Activated CD4-positive, alpha-beta T cell treated with anti-CD3 and anti-CD28 coated beads, Interleukin-2, amount 50 U/mL, for 24 hours (primary cell): ENCODE measurements at places on chromosomes 7 and 10.
A peak's percentile ranks its signal among the peaks of the same experiment; 100 is the strongest.

DNA sequence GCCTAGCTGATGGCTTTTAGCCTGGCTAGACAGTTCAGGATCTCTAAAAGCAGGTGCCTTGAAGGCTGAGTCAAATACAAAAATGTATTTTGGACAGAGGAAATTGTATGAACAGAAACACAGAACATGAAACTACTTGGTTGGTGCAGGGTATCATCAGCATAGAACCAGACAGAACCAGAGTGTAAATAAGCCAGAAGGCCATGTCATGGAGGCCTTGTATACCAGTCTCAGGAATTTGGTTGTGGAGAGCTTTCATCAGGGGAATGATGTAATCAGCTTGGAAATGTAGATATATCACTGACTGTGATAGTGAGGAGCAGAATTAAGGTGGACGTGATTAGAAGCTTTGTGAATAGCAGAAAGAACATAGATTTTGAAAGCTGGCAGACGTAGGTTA lies 82.9 kb downstream of the CFTR start:
- DNase-seq: no peak

- DNase-seq: peak; percentile 47
Measured at GRCh38 chr7:106283831-106284713, 711 bp downstream of the NAMPT start.

DNA sequence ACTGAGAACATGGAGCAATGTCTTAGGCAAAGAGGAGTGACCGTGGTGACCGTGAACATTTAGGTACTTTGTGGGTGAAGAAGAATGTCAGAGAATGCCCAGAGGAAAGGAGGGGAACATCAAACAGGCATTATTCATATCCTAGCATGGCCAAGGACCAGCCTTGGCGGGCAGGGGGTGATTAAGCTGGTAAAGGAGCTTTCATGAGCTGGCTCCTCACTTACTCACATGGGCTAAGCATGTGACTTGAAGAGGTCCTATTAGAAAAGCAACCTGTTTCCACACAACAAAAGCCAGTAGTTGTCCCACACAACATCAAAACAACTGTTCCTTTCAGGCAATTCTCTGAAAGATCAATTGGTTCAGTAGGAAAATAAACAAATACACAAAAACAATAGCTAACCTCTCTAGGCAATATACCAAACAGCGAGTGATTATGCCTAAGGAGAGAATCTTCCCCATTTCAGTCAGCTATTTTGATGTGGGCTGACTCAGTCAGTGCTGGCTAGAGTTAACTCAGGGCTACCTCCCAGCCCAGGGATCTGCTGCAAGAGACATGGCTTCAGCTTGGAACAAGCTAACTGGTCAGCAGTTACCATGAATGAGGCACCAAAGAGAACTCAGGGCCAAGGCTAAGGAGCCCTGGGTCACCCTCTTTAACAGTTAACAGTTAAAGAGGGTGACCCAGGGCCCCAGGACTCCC lies 283.5 kb downstream of the ARHGAP12 start:
- no peak for DNase-seq

DNA sequence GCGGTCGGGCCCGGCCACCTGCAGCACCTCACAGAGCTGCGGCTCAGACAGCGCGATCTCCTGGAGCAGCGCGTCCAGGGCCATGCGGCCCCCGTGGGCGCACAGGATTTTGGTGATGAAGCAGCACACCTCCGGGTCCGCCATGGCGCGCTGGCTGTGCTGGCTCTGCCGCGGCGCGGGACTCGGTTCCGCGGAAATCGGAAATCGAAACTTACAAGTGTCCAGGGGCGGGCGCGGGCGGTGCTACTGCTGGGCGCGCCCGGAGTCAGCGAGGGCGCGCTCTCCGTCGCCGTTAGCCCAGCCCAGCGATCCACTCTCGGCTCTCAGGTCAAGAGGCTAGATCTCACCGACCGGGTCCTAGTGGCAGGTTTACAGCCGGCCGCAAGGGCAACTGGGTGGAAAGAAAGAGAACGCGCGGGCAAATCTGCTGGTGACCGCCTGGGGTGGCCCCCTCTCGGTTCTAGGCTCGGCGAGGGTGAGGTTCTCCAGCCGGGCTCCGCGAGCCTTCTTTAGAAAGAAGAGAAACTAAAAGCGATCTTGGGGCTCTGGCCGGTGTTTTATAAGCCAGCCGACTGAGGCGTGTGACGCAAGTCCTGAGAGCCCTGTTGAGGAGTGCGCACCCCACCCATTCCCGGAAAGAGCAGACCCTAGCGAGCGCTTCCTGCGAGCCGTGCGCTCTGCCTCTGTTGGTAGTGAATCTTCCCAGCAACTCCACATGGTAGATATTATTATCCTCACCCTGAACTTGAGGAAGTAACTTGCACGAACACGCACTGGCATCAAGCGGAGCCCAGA lies at the start of gene ZC3HAV1:
TSS of gene ZC3HAV1 (minus strand) at position 533 of the 795 bp plus-strand sequence. CDS start at position 144, 389 bp downstream.
- peak; percentile 84 for DNase-seq

DNA sequence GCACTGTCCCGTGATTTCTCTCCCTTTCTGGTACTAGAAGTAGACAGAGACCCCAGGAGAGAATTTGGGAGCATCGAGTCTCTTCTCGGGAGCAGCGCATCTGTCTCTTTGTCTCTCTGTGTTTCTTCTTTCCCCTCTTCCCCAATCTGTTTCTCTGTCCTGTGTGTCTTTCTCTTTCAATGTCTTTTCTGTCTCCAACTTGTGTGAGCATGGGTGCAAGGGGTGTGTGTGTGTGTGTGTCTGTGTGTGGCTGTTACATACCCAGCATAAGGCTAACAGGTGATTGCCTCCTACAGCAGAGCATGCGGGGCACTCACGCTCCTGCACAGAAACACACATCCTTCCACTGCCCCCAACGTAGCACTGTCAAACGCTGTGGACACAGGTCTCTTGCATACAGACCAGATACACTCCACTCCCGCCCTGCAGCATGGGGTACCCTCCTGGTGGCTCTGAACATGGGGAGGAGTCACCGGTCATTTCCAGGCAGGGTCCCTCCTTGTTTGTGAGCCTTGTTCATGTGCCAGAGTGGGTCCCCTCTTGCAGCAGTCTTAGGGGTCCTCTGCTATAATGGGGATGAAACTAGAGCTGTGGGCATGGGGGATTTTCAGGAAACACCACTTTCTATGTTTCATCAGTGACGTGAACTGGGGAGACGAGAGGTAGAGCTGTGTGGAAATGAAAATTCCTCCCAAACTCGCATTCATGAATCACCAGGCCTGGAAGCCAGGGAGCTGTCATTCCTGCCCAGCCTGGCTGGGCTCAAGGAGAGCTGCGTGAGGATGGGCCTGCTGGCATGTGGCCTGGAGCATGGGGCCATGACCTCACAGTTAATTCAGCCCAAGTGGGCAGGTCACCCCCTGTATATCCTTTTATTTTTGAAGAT lies 980 bp downstream of the ADAMTS14 start:
- DNase-seq: no peak

DNA sequence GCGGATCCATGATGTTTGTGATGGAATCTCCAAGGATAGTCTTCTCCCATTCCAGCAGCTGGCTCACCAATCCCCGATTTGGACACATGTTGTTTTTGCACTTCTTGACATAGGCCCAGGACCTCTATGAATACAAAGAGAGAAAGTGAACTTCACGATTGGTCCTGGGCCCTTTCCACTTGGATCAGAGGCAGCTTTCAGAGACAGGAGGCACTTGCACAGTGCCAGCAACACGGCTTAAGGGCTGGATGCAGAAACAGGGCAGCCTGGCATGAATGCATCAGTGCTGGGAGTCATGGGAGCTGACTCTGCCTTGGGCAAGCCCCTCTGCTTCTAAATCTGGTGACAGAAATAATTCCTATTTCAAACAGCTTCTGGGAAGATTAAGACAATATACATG lies 2.1 kb upstream of the TMEM120A start:
- DNase-seq: no peak

GRCh38 chr7:72023926-72024325 lies 388.2 kb downstream of the CALN1 start:
- no peak for DNase-seq

GRCh38 chr10:127462643-127463295 lies 86.3 kb upstream of the NPS start:
- no peak for DNase-seq

- DNase-seq: no peak
Measured at GRCh38 chr10:92486637-92487036, 87.3 kb downstream of the IDE start.

- no peak for DNase-seq
Measured at GRCh38 chr10:52357971-52358370, 43.9 kb downstream of the DKK1 start.

DNA sequence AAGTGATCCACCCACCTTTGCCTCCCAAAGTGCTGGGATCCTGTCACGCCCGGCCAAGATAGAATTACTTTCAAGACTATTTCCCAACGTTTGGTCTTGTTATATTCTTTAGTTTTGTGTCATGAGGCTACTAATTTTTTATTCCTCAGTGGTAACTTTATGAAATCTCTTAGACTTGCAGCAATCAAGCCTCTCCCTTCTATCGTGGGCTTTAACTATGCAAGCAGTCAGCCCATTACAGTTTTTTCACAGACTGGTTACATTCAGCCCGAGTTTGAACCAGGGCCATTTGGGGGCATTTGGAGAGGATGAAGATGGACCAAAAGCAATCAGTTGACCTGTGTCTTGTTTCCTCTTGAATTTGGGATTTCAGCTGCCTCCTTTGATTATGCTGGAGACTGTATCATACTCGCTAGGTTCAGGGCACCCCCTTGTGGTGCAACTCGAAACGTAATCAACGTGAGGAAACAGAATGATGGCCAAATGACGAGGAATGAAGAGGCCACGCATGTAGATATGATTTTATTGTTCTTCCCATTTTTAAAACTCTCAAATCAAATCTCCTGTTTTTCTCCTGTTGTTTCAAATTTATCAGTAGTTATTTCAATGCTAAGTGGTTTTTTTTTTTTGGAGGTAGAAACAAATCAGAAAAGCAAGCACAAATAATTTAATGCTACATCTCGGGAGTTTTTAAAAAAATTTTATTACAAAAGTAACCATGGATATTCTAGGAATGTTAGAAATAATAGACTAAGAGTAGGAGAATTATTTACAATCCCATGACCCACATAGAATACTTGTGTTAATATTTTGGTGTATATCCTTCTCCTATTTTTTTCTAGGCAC lies 151.6 kb downstream of the KIAA1217 start:
- no peak for DNase-seq

- DNase-seq: no peak
Measured at GRCh38 chr7:2042650-2043049, 190.1 kb downstream of the MAD1L1 start.

DNA sequence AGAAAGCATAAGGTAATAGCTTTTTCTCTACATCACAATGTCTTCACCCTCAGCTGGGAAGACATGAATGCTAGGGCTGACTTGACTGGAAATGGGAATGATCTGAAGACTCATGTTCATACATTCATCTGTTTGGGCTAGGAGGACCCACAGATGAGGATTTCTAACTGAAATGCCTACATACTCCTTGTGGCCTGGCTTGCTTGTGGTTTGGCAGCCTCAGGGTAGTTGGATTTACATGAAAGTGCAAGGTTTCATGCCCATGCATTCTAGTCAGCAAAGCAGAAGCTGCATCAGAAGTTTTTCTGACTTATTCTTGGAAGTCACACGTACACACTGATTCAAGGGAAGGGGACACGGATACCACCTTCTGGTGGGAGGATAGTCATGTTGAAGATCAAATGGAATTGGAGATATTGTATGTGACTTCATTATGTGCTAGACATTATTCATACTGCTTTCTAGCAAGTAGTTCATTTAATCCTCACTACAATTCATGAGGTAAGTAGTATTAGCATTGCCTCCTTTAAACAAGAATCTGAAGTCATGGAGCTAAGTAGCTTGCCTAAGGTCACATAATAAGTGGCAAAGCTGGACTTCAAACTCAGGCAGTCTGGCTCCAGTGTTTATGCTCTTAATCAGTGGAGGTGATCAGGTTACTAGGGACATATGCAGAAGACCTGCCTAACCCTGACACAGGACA lies 957.0 kb downstream of the LRMDA start:
- no peak for DNase-seq

GRCh38 chr7:116530107-116530820 lies 5.4 kb downstream of the CAV1 start:
- DNase-seq: no peak

DNA sequence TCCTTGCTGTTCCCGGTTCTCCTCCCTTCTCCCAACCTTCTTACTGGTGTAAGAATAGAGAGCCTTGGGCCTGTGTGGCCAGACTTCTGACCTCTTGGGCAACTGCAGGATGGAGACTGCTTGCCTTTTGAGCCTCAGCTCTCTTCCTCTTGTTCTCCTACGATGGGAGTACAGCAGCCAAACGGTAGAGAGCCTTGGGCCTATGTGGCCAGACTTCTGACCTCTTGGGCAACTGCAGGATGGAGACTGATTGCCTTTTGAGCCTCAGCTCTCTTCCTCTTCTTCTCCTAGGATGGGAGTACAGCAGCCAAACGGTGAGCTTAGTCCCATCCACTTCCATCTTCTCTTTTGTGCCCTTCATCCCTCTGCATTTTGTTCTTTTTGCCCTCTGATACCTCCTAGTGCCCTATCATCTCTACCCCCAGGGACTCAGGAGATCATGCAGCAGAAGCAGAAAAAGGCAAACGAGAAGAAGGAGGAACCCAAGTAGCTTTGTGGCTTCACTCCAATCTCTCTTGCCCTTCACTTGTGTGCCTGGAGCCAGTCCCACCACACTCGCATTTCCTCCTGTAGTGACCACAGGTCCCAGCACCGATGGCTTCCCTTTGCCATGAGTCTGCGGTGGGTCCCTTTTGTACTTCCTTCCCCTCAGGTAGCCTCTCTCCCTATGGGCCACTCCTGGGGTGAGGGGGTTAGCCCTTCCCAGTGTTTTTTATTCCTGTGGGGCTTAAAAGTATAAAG lies 15.3 kb downstream of the SLC25A13 start:
- no peak for DNase-seq

GRCh38 chr7:159115601-159116501 lies 28.8 kb downstream of the VIPR2 start:
- DNase-seq: no peak

DNA sequence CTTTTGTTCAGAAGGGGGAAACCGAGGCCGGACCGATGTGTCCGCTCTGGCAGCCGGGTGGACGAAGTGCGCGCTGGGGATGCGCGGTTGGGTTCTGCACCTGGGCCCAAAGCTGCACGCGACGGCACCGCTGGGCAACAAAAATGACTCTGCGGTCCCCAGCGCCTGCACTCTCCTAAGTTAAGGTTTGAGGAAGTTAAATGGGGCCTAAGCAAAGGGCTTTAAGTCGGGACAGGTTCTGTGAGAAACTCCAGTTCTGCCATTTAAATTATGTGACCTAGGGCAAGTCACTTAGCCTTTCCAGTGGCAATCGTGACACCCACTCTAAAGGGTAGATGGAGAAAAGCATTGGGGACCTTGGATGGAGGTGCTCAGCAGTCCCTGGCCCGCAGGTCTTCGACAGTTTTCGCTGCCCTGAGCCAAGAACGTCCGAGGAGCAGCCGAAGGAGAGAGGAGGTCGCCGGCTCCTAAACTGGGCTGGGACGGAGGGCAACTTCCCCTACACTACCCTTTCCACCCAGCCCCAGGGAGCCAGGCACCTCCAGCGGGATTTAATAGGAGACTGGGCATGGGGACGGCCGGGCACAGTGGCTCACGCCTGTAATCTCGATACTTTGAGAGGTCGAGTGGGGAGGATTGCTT lies 534 bp upstream of the ACBD5 start:
- no peak for DNase-seq

DNA sequence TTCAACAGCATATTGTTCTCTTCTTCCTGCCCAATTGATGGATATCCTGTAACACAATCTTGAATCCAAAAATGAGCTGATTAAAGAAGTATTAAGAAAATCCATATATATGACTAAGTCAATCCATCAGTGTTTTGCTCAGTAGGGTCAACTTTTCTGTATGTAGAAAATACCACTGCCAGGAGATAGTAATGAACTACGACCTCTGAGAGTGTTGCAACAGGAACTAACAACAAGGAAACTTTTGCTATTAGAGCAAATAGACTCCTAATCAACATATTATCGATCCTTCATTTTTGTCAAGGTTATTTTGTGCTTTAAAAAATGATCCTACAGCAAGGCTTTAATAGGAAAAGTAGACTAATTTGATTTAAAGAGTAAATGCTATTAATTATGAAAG lies 405.3 kb upstream of the ETV1 start:
- DNase-seq: no peak
